ENCODE measurements at places on chromosomes 11 and 22. TPM values are rescaled to one million over a fixed set of nuclear protein-coding genes. Genes with fewer than 3 reads are reported as not detected.

Gene BTBD18
- total RNA-seq: not detected

DNA sequence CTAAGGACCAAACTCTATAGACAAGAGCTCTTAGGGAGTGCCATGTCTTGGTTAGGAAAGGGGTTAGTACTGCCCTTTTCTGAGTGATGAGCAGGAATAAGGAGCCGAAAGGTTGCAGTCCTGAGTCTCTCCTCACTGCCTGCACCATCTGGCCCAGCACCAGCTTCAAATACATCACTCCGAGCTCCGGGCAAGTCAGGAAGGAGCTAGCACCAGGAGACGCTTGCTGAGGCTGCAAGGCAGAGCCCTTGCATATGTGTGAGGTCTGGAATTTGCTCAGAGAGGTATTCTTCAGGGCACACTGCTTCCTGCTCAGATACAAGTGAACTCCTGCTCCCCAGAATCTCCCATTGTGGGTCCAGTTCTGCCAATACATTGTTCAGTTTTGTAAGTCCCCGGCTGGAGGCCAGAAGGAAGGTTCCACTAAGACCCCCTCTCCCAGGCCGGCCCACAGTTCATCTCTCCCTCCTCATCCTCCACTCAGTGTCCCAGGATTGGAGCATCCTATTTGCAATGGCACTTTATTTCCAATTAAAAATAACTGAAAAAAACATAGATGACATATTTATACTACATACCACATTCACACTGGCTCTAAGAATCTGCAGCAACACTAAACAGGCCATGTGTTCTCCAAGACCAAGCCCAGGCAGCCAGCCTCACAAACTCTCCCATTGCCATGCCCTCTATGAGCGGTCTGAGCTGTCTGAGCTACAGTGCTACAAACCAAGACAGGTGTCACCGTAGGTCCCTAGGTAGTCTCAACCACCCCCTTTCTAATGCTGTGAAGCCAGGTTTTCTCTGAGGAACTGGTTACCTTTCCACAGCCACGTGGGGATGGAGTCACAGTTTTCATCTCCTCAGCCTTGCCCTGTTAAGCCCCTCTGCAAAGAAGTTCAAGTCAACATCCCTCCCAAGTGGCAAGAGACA is 55.1 kb upstream of the SPATA19 start:
- no peaks in the 10 kb centered on the region for H3K27me3 ChIP-seq
- H3K36me3 ChIP-seq: no peaks in the 10 kb centered on the region
- DNase-seq: no peak
- no peaks in the 10 kb centered on the region for H3K4me1 ChIP-seq

GRCh38 chr11:128893578-128894285 is 2.6 kb downstream of the KCNJ5 start:
- H3K27ac ChIP-seq: no peak overlapping the region
- no peak overlapping the region for H3K4me3 ChIP-seq
- H3K27me3 ChIP-seq: peaks cover 14% of the 10 kb centered on the region
- no peaks in the 10 kb centered on the region for H3K36me3 ChIP-seq

DNA sequence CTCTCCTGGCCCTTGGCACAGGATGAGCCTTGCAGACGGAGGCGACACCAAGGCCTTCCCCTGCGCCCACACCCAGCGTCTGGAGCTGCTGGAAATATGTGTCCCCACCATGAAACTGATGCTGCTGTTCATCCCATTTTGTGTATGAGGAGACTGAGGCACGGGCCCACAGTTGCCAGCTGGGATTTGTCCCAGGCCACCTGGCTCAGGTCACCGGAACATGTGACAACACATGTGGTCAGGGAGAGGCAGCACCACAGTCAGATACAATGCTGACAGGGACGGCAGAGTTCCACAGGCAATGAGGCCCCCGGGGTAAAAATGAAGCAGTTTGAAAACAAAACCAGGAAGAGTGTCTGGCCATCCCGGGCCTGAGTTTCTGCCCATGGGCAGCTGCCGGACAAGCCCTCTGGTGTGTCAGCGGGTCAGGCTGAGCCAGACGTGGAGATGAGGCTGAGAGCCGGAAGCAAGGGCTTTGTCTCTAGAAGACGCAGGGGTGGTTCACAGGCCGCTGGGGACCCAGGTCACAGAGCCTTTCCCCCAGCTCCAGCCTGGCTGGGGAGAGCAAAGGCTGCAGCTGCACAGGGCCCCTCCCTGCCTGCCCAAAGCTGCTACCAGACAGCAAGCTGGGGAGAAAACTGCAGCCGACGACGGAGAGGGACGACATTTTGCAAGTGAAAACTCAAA is 80.7 kb downstream of the CDKN1C start:
- no peak overlapping the region for H3K4me3 ChIP-seq
- no peaks in the 10 kb centered on the region for H3K4me1 ChIP-seq
- H3K27me3 ChIP-seq: peaks cover 30% of the 10 kb centered on the region
- no peak for DNase-seq

- peak overlapping the region; percentile 69 for H3K27ac ChIP-seq
- H3K36me3 ChIP-seq: peaks cover 91% of the 10 kb centered on the region
- no peak for DNase-seq
- H3K4me1 ChIP-seq: no peaks in the 10 kb centered on the region
Measured at GRCh38 chr11:70415642-70416395, 17.5 kb downstream of the CTTN start.

Gene FAM111B
- total RNA-seq: 50.1 TPM

DNA sequence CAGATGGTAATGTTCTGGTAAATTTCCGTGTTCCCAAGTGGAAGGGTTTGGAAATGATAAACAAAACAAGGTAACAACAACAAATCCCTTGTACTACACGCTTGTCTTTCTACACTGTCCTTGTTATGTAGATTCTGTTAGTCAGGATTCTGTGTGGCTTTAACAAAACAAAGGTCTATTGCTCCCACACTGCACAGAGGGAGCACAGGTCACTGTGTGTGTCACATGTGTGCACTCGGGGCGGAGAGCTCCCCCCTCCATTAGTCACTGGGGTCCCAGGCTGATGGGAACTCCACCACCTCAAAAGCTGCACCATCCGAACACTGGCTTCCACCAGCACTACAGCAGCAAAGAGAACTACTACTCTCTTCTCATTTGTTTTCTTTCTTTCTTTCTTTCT is 227.9 kb downstream of the NTM start:
- DNase-seq: no peak
- no peak overlapping the region for H3K27ac ChIP-seq
- H3K36me3 ChIP-seq: no peaks in the 10 kb centered on the region
- peaks cover 57% of the 10 kb centered on the region for H3K27me3 ChIP-seq
- no peaks in the 10 kb centered on the region for H3K4me1 ChIP-seq
- no peak overlapping the region for H3K4me3 ChIP-seq
